Tracheal epithelial cell (primary cell): ENCODE measurements at places on chromosomes 2 and 18. TPM values are rescaled to one million over a fixed set of nuclear protein-coding genes. Genes with fewer than 3 reads are reported as not detected.

RNF152 gene
- 31.6 and 35.8 TPM in 2 replicates for total RNA-seq

STK11IP gene
- total RNA-seq, result 15.1 and 20.2 TPM in 2 replicates

RTP5 gene
- not detected in 2 replicates for total RNA-seq

DUSP19 gene
- 0.24 and 0.43 TPM in 2 replicates for total RNA-seq

EPC2 gene
- 9.2 and 10.2 TPM in 2 replicates for total RNA-seq

UGT1A9 gene
- 21.4 TPM in 1 of 2 replicates, not detected in the other for total RNA-seq

ACKR3 gene
- 14.7 and 21.7 TPM in 2 replicates for total RNA-seq

MAP3K19 gene
- total RNA-seq, result under 0.01 TPM in 1 of 2 replicates, not detected in the other

PLA2R1 gene
- 4.0 and 5.5 TPM in 2 replicates for total RNA-seq

SP5 gene
- total RNA-seq, result not detected in 2 replicates

ASPRV1 gene
- total RNA-seq, result under 0.01 TPM in 1 of 2 replicates, not detected in the other

PRR30 gene
- not detected in 2 replicates for total RNA-seq
